ENCODE measurements at places on chromosomes 1 and 21. TPM values are rescaled to one million over a fixed set of nuclear protein-coding genes. Genes with fewer than 3 reads are reported as not detected.

Gene LMOD1
- total RNA-seq: not detected

Gene CR1L
- total RNA-seq: not detected

Gene MAP10
- total RNA-seq: 3.2 TPM

Gene DMBX1
- not detected for total RNA-seq

Gene TRIM45
- 1.5 TPM for total RNA-seq

Gene DNM3
- total RNA-seq: 0.41 TPM

Gene FYB2
- not detected for total RNA-seq

Gene CACYBP
- total RNA-seq: 311 TPM

Measured in activated T-helper 2 cell treated with anti-CD3 and anti-CD28 coated beads, Interferon-gamma antibody, Interleukin-2, Interleukin-4, amounts not matched to agents 10 μg/mL and 5 μg/mL and 100 μg/mL, durations not matched to agents 14 hours and 24 hours and 36 hours (primary cell).